ENCODE measurements at places on chromosomes 6 and 20. TPM values are rescaled to one million over a fixed set of nuclear protein-coding genes. Genes with fewer than 3 reads are reported as not detected.

- DNase-seq = no peak
Measured at GRCh38 chr20:60695226-60696000, 556.6 kb upstream of the CDH4 start.

- DNase-seq = no peak
Measured at GRCh38 chr20:43448748-43449535, 8.8 kb upstream of the SRSF6 start.

- DNase-seq = no peak
Measured at GRCh38 chr20:32534661-32535240, 50.4 kb downstream of the NOL4L start.

GRCh38 chr6:112330879-112331265, 16.3 kb upstream of the RFPL4B start:
- DNase-seq = no peak

- DNase-seq = no peak
Measured at GRCh38 chr6:18551228-18551627, 164.1 kb downstream of the RNF144B start.

DNA sequence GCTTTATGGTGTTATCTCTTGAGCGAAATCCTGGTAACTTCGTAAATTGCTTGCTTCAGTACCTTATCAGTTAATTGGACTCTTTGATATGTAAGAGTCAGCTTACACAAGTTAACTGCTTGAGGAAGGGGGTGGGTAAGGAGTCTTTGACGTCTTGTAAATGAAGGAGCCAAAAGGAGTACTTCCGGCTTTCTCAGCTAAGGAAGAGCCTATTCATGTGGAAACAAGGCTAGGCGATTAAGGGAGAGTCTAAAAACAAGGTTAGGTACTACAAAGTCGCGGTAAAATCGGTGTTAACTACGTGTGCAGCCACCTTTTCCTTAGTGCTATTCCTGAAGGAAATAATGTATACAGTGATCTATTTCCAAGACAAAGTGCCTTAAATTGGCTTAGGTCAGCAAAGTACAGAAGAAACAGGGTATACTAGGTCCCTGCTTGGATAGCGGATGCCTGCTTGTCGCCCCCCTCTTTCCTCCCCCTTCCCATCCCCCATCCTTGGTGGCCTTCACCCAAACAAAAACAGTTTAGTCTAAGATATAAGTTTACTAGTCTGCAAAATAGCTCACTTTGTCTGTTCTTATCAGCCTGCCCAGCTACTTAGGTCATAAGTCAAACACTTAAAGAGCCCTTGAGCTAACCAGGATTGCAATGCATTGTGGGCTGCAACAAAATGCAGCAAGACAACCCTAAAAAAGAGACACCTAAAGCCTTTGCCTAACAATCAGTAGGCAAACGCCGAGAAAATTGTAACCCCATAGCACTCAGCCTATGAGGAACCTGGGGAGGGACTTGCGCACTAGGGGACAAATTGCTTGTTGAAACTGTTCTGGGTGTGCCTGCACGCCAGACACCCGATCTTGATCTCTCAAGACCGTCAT, 147.3 kb downstream of the TRIM27 start:
- no peak for DNase-seq

GRCh38 chr20:13723011-13723410, 61.7 kb downstream of the ESF1 start:
- DNase-seq = no peak

GRCh38 chr20:33465481-33466302, 22.1 kb upstream of the SNTA1 start:
- no peak for DNase-seq

DNA sequence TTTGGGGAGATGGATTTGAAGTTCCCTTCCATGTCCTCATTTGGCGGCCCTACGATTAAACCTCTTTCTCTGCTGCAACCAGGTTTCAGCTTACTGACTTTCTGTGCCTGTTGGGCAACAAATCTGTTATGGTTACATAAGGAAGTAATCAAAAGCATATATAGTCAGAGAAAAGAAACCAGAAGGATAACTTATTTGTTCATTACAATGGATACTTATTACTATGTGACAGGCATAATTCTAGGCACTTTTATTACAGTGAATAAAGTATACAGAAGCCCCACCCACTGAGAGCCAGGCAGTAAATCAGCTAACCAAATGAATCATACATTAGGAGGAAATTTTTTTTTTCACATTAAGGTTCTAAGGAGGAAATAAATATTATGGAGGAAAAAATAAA, 9.6 kb upstream of the TRIM31 start:
- no peak for DNase-seq

GRCh38 chr6:136787726-136788068, 4.6 kb downstream of the MAP3K5 start:
- no peak for DNase-seq

GRCh38 chr6:7137335-7138045, 29.7 kb downstream of the RREB1 start:
- DNase-seq = peak; percentile 83

SOX4 gene
- 114 TPM for polyA plus RNA-seq

ZBP1 gene
- polyA plus RNA-seq = not detected

HLA-DPA1 gene
- 30.3 TPM for polyA plus RNA-seq

MUCL3 gene
- 0.12 TPM for polyA plus RNA-seq

SYCP2 gene
- 9.2 TPM for polyA plus RNA-seq

BTN1A1 gene
- polyA plus RNA-seq = 0.19 TPM

POPDC3 gene
- 0.96 TPM for polyA plus RNA-seq

PRDM1 gene
- polyA plus RNA-seq = 5.8 TPM

LAMP5 gene
- polyA plus RNA-seq = 1.5 TPM
